ENCODE measurements at places on chromosomes 1 and 21.

DNA sequence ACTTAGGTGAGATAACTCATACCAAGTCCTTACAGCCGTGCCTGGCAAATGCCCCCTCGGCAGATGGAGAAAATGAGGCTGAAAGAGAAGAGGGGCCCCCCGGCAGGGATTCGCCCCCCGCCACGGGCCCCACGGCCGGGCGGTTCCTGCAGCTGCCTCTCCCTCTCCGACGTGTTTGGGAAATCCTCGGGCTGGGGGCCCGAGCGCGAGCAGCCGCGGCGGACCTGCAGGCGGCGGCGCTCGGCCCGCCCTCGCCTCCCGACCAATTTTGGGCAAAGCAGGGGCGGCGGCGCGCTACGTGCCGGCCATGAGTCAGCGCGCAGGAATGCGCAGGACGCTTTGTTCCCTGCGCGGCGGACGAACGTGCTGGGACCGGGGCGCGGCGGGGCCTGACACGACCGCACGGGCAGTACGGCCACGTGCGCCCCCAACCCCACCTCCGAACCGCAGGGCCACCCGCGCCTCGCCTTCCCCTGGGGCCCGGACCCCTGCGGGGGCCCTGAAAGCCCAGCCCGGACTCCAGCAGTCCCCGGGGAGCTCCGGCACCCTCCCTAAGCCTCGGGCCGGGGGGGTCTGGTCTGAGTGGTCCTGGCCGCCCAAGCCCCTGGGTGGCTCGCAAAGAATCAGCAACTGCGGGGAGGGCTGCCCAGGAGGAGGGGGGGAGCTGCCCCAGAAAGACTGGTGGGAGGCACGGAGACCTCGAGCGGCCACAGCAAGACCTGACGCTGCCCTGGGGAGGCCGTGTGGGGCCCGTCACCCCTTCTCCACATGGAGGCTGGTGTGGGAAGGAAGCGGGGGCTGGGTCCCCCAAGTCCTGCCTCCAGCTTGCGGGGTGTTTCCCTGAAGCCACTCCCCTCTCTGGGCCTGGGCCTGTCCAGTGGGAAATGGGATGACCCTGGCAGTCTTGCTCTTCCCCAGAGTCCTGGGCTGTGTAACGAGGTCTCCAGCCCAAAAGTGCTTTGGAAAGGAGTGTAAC, 11.9 kb upstream of the EDN2 start:
- peak; percentile 67 for DNase-seq

- DNase-seq = peak; percentile 75
Observed at GRCh38 chr1:43367026-43367903, 546 bp downstream of the ELOVL1 start.

- no peak for DNase-seq
Observed at GRCh38 chr1:8004803-8005573, 21.1 kb downstream of the ERRFI1 start.

- no peak for DNase-seq
Observed at GRCh38 chr1:65992165-65992821, 199.6 kb downstream of the PDE4B start.

GRCh38 chr1:46550751-46551231, 656 bp downstream of the KNCN start:
- no peak for DNase-seq

DNA sequence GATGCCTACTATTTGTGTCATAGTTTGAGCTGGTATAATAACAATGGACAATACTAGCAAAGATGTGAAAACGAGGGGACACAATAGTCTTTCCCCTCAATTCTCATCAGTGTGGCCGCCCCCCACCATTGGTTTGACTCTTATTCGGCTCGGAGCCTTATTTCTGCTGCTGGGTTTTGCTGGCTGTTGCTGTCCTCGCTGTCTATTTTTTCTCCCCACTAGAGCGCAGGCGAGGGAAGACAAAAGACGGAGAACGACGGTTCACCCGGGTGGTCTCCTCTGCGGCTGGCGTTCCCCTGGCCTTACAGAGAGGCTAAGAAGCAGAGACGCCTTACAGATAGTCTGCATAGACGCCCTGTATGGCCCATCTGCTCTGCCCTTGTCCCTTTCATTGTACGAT, 19.4 kb downstream of the CLIC6 start:
- no peak for DNase-seq

- no peak for DNase-seq
Observed at GRCh38 chr1:214540324-214540723, 11.1 kb downstream of the PTPN14 start.

DNA sequence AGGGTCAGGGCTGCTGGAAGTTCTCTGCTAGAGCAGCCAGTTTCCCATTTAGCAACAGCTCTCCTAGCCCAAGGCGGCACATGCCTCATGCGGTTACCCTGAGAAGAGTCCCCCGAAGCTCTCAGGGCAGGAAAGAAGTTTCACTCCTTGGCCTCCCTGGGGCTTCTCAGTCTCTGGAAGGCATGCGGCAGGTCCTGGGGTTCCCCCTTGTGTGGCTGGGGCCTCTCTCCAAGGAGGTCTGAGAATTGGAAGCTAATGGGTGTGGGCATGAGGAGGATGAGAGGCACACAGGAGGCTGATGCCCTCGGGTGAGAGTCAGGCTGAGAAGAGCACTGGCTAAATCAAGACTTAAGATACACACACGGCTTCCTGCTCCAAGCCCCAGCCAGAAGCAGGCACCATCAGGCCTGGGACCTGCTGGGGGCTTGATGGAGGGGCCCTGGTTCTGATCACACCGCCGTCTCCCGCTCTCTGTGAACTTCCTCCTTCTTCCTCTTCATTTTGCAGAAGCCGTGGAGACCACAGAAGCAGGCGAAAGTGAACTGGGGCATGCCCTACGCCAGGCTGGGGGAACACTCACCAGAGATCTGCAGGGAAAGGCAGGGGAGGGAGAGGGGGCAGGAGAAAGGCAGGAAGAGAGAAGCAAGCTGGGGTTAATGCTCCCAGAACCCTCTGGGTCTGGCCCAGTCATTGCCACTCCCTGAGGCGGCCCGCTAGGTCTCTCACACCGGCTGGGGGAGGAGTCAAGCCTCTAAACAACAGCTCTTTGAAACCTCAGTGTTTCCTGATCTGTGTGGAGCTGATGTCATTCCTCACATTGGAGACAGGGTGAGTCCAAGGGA, 15.1 kb downstream of the BLACAT1 start:
- peak; percentile 79 for DNase-seq

- no peak for DNase-seq
Observed at GRCh38 chr1:243378669-243379068, 122.8 kb downstream of the SDCCAG8 start.

- no peak for DNase-seq
Observed at GRCh38 chr1:176896216-176896615, 268.3 kb downstream of the ASTN1 start.

GRCh38 chr1:231057410-231057809, 17.4 kb upstream of the FAM89A start:
- no peak for DNase-seq

GRCh38 chr1:203265541-203265940, 36.1 kb upstream of the CHIT1 start:
- no peak for DNase-seq

GRCh38 chr1:117512728-117513321, 93.0 kb upstream of the TENT5C start:
- no peak for DNase-seq

DNA sequence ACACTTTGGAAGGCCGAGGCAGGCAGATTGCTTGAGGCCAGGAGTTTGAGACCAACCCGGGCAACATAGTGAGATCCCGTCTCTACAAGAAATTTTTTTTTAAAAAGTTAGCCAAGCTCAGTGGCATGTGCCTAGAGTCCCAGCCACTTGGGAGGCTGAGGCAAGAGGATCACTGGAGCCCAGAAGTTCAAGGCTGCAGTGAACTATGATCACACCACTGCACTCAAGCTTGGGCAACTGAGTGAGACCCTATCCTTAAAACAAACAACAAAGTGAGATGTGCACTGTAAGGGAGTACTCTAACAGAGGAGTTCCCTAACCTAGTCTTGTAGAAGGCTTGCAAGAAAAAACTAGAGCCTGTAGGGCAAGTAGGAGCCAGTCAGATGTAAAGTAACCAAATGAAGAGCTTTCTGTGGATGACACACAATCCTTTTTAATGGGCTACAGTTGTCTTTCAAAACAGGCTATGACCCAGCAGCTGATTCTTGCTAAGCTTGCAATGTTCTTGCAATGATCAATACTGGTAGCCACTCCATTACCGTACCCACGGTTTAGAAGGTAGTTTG, 38.0 kb upstream of the SRP9 start:
- DNase-seq = no peak

- no peak for DNase-seq
Observed at GRCh38 chr1:35210321-35211119, 17.6 kb upstream of the SFPQ start.

Data from activated T-cell treated with anti-CD3 and anti-CD28 coated beads, Interleukin-2, amount 50 U/mL, for 24 hours (primary cell).